ENCODE measurements at places on chromosomes 6 and 20. TPM values are rescaled to one million over a fixed set of nuclear protein-coding genes. Genes with fewer than 3 reads are reported as not detected.

Gene TSBP1
- not detected for total RNA-seq

Gene FILIP1
- 0.88 TPM for total RNA-seq

Gene STK35
- 19.1 TPM for total RNA-seq

Gene CAP2
- total RNA-seq, result 10.9 TPM

Gene SYNDIG1
- 0.47 TPM for total RNA-seq

Gene TPBG
- total RNA-seq, result 20.3 TPM

GRCh38 chr20:22371843-22372242, 212.5 kb downstream of the FOXA2 start:
- no peak for DNase-seq

DNA sequence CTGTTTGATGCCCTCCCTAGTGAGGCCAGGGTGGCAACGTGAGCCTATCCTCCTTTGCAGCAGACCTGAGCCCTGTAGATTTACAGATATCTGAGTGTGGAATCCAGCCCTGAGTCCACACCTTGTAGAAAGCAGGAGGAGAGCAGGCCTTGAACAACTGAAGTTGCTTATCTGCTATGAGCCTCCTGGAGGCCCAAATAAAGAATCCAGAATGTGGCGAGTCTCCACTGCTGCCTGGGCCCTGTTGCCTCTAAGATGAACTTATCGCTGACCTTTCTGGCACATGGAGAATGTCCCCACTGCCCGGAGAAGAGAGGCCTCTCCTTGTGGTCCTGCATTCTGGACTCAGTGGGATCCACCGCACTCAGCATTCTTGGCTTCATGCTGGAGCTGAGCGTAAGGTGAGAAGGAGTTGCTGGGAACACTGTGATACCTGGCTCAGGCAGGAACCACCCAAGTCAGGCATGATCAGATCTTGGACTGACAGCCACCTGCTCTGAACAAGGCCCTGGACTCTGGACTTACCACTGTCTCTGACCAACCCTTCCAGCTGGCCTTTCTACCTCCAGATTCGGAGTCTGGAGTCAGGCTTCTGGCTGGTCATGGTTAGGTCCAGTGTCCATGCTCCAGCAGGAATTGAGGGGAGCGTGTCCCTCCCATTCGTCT, 5.8 kb upstream of the MANBAL start:
- no peak for DNase-seq

DNA sequence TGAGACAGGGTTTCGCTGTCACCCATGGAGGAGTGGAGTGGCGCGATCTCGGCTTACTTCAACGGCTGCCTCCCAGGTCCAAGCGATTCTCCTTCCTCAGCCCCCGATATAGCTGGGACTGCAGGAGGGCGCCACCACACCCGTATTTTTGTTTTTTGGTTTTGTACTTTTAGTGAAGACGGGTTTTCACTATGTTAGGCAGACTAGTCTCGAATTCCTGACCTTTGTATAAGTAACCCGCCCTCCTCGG, 115.4 kb upstream of the BTN3A2 start:
- DNase-seq, result no peak

DNA sequence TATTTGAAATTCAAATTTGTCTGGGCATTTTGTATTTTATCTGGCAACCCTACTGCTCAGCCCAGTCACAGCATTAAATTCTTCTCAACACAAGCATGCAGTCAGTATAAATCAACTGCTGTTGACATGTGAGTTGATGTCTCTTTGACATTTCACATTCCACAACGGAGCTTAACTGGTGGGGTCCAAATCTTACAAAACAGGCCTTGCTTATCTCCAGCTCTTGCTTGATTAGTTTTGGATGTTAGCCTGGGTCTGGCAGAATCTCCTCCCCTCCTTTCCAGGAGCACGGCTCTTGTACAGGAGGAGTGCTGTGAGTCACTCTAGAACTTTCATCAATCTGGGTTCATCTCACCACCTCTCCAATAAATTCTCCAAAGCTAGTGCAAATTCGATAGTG, 80.8 kb upstream of the PHACTR1 start:
- DNase-seq, result no peak

GRCh38 chr6:13733178-13733887, 21.7 kb upstream of the RANBP9 start:
- DNase-seq, result peak; percentile 56

DNA sequence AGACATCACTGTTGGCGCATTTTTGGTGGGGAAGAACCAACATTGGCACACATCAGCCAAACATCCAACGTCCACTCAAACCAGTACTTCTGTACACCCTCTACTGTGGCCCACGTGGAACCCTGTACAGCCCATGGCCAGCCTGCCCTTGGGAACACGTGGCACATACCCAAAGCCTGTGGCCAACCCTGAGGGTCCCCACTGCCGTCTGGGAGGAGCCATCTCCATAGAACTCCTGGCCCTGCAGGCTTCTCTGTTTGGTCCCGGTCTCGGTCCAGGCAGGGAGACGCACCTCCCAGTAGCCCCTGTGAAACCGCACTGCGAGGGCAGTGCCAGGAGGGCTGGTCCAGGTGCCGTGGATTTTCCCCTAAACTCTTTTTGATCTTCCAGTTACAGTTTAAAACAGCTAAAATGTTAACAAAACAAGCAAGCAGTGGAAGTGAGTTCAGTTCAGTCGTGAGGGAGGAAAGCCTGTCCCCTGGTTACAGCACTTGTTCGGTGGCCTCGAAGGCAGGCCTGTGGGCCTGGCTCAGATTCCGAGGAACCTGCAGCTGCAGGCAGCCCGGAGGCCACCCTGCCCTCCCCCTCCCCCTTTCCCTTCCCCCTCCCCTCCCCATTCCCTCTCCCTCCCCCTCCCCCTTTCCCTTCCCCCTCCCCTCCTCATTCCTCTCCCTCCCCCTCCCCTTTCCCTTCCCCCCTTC, 233.7 kb downstream of the DLL1 start:
- DNase-seq, result no peak

DNA sequence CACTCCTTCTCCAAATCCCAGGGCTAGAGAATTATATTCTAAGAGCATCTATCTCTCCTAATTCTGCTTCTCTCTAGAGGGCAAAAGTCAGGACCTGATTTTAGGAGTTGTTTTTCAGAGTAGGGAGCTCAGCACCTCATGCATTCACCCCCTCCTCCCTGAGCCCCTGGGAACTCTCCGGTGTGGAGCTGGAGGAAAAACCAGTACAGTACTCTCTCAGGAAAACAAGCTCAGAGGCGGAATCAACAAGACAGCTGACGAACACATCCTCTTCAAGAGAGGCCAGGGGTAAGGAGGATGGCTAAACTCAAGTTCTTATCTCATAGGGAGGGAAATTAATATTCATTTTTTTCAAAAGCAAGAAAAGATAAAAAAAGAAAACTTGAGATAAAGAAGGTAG, 120.1 kb upstream of the CDYL start:
- DNase-seq, result no peak

GRCh38 chr20:46083101-46083500, 6.7 kb downstream of the NCOA5 start:
- no peak for DNase-seq

GRCh38 chr20:35014537-35014936, 58.9 kb downstream of the MYH7B start:
- no peak for DNase-seq

GRCh38 chr6:143339223-143339622, 111.3 kb downstream of the ADAT2 start:
- DNase-seq, result no peak

DNA sequence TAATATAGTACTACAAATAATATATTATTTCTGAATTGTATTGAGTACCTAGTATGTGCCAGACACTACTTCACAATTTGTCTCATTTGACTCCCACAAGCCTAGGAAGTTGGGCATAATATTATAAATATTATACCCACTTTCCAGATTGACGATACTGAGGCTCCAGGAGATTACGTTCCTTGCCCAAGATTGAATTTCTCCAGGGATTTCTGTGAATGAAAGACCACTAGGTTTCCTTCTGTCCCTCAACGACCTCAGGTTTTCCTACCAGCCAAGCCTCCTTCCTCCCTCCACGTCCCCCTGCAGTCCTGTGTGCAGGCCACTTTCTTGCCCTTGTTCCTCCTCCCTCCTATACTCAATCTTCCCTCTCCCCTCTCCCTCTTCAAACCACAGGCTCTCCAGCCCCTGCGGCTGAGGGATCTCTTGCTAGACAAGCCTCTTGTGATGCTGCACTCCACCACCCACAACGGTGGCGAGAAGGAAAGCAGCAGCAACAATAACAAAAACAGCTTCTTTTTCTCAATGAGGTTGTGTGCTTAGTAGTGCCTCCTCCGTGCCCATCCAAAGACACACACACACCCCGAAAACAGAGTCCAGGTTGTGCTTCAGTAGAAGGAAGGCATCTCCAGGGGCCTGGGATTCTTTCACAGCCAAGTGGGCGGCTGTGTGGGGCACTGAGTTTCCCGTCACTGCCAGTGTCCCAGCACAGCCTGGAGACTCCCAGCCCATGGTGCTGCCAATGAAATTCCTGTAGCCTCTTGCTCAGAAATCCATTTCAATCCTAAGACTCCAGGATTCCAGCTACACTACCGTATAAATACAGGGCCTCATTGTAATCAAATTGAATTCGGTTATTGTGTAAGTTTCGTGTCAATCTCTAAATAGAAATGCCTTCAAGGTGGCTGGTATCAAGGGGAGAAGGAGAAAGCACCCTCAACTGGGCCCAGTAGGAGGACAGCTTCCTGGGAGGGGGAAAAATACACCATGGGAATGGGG, 94.4 kb downstream of the NCR2 start:
- no peak for DNase-seq

DNA sequence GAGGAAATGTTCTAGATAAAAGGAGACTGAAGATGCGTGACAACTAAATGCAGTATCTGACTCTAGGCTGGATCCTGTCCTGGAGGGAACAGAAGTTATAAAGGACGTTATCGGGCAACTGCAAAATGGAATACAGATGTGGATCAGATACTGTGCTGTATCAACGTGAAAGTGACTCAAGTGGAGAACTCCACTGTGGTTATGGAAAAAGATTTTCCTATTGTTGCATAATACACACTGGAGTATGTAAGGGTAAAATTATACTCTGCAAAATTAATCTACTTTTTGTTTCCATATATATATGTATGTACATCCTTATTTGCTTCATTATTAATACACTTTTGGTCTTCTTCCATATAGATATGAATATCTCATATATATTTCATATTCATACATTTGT, 654.0 kb downstream of the QKI start:
- no peak for DNase-seq
